ENCODE measurements at places on chromosomes 3 and 15.

DNA sequence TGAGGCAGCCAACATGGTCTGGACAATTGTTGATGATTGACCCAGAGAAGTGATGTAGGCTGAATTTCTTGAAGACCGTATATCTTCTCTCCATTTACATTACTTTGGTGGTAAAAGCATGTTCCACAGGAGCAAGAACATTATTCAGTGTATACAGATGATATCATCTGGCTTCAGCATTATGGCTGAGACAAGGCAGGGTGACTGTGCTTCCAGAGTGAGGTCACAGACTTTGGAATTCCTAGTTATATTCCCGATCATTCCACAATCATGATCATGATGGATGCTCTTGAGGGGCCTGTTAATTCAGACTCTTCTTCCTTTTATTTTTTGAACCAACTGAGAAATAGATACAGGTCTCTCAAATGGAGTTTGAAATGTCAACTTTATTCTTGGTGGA lies 19.0 kb downstream of the PLS1 start:
- no peak for DNase-seq

DNA sequence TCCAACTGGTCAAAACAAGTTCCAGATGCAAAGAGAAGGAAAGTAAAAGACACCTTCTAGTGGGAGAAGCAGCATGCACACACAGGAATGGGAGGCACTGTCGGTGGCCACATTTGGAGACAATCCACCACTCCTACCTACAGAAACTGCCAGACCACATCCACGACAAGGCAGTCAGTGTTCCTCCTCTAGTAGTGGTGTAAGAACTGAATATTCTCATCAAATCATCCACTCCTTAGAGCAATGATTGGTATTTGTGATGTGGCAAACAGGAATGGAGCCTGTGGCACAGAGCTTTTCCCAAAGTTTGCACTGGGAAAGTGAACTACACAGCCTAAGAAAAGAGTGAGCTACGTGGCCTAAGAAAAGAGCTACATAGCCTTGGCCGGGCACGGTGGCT lies 5.1 kb upstream of the SPINT1 start:
- no peak for DNase-seq

DNA sequence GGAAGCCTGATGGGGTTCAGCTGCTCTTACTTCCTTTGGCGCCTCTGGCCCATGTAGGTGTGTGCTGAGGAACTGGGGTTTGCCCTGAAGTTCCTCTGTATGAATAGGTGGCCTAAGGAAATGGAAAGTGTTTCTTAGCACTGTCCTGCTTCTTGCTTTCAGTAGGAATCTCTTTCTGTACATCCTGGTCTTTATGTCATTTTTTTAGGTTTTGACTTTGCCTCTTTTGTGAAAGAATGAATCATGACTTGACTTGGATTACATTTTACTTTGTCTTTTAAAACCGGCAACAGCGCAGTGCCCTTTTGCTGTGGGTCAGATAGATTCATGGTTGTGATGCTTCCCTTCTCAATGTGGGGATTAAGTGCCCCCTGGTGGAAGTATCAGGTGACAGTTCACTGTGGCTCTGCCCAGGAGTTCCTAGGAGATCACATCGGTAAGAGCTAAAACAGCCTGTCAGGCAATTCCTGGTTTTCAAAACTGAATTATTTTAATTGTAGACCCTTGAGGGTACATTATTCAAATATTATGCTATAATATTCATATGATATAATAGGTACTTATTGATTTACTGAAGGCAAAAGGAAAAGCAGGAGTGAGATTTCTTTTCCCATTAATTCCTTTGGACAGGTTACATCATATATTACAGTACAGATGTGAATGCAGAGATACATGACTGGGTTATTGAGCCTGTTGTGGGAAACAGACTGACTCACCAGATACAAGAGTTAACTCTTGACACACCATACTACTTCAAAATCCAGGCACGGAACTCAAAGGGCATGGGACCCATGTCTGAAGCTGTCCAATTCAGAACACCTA lies 95.4 kb downstream of the HCN4 start:
- DNase-seq = peak; percentile 19

DNA sequence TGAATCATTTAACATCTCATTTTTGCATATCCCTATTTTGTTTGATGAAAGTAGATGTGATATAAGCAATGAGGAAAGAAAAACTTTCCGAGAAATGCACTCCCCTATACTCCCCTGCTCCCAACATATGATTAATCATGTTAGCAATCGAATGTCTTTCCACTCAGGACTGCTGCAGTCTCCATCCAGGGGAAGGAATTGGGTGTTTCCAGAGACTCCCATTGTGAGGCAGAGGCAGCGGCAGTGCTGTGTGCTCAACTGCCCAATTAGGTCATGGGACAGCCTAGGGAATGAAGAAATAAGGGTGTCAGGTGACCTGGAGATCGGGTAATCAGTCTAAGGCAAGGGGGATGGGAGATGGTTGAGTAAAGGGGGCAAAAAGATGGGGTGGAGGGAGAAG lies 268.6 kb upstream of the MEIS2 start:
- DNase-seq = no peak

- no peak for DNase-seq
These were observed 4.1 kb downstream of the CORO2B start for GRCh38 chr15:68582864-68583263.

DNA sequence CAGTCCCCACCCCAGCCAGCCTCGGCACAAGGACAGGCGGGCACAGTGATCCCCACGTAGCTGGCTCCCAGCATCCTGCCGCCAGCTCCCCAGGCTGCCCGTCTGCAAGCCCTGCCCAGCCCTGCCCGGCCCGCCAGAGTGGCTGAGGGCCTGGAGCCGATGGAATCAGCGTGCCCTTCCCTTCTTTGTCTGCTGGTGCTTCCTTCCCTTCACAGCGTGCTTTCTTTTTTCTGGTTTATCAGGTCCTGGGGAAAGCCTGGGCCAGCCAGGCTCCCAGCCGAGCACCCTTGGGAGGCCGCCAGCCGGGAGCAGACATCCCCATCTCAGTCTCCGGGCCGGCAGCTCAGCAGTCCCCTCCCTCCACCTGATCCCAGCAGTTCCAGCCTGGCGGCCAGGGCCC lies 54.7 kb upstream of the SMAD6 start:
- no peak for DNase-seq

DNA sequence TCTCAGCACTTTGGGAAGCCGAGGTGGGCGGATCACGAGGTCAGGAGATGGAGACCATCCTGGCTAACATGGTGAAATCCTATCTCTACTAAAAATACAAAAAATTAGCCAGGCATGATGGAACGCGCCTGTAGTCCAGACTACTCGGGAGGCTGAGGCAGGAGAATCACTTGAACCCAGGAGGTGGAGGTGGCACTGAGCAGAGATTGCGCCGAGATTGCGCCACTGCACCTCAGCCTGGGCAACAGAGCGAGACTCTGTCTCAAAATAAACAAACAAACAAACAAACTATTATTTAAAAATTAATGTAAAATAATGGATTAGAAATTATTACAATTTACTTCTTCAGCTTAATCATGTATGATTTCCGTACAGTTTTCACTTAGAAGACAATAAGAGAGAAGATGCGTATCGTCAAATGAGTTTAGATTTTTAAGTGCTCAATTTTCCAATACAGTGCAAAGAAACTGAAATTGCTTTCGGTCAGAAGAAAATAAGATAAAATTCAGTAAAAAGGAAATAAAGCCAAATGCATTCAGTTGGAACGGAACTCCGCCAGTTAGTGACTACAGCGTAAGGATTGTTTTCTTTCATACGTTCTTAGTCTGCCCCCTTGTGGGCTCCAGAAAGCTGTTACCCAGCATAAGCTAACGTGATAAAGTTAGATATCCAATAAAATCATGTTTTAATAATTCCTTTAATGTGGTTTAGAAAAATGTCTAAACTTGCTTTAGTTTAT lies 24.8 kb downstream of the AADAC start:
- no peak for DNase-seq
